Activated T-cell treated with anti-CD3 and anti-CD28 coated beads for 1 hour (primary cell): ENCODE measurements at places on chromosomes 5 and 9.

GRCh38 chr9:2159521-2160454, 144.6 kb downstream of the SMARCA2 start:
- DNase-seq: no peak

GRCh38 chr5:154698763-154699162, 56.4 kb upstream of the LARP1 start:
- DNase-seq: no peak

DNA sequence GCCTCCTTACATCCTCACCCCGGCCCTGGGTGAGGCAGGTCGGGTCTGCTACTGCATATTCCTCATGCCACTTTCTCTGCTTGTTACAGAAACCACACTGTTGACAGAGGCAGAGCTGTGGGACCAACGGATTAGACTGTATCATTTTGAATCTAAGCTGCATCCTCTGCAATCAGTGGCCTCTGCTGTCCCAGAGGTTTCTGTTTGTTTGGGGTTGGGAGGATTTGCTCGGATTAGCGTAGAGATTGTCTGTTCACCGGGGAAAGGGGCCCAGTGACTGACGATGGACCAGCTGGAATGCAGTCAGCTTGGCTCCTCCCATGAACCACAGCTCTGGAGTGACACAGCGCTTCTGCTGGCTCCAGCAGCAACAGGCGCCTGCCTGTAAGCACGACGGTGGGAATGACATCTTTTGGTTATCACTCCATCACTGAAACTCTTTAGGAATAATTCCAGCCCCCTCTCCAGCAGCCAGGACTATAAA, 37.3 kb upstream of the ADRA1B start:
- DNase-seq: no peak

DNA sequence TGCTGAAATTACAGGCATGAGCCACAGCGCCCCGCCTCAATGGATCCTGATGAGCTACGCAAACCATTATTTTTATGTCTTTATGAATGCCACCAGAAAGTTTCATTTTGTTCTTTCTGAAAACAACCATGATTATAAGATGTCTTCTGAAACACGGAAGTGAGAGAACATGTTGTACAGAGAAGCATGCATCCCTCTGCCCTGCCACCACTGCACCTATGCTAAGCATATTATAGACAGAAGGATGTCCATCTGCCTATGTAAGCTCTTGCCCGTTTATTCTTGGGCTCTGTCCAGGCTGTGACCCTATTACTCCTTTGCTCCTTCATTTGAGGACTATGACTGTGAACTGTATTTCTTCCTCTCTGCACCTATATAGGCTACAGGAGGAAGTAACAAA, 74.3 kb downstream of the GRAMD2B start:
- no peak for DNase-seq

GRCh38 chr5:113060408-113061025, 83.9 kb downstream of the DCP2 start:
- no peak for DNase-seq

GRCh38 chr5:90368454-90369246, 40.9 kb downstream of the CETN3 start:
- no peak for DNase-seq

- DNase-seq: no peak
These were observed 67.3 kb upstream of the RXRA start for GRCh38 chr9:134258828-134259546.

GRCh38 chr9:132708769-132709430, 38.6 kb downstream of the GTF3C4 start:
- DNase-seq: no peak

- DNase-seq: no peak
These were observed 67.5 kb downstream of the SEMA6A start for GRCh38 chr5:116507051-116507537.

GRCh38 chr5:154917757-154918156, 20.3 kb downstream of the GEMIN5 start:
- no peak for DNase-seq

- no peak for DNase-seq
These were observed 404.9 kb upstream of the FAM174A start for GRCh38 chr5:100130307-100130706.

- DNase-seq: no peak
These were observed 18.2 kb upstream of the STK32A start for GRCh38 chr5:147216552-147217154.

- peak; percentile 9 for DNase-seq
These were observed 496 bp downstream of the MAPK9 start for GRCh38 chr5:180291234-180291940.

DNA sequence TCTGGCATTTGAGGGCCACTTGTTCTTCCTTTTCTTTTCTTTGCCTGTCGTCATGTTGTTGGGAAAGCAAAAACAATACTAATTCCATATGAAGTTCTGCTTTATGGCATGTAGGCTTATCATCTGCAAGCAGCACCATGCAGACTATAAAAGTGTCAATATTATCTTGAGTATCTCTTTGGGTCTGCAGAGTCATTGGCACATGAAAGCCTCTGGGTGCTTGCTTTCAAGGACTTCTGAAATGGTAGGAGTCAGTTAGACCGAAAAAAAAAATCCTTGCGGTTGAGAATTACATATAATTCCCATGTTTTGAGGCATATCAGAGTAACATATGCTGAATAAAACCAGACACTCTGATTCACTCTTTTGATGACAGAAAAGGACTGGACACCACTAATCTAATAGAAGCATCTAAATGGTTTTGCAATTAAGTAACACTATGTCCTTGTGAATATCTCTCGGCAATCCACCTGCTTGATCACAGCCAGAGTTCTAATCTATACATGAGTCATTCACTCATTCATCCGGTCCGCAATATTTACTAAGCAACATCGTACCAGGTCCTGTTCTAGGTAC, 44.4 kb downstream of the GNAQ start:
- DNase-seq: no peak

GRCh38 chr9:110141227-110141793, 66.6 kb downstream of the C9orf152 start:
- DNase-seq: no peak

DNA sequence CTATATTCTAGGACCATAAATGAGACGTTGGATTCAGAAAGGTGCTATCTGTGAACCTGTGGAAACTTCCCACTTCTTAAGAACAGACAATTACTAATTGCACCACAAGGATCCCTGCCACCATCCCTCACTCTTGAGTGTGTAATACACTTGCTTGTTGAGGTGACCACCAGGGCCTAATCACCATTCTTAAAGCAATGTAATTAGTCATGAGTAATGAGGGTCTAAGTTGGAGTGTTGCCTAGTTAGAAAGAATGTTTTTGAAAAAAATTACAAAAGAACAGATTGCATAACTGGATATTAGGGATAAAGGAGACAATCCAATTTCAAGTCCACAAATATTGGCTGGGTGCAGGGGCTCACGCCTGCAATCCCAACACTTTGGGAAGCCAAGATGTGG, 56.9 kb upstream of the TRIO start:
- no peak for DNase-seq

DNA sequence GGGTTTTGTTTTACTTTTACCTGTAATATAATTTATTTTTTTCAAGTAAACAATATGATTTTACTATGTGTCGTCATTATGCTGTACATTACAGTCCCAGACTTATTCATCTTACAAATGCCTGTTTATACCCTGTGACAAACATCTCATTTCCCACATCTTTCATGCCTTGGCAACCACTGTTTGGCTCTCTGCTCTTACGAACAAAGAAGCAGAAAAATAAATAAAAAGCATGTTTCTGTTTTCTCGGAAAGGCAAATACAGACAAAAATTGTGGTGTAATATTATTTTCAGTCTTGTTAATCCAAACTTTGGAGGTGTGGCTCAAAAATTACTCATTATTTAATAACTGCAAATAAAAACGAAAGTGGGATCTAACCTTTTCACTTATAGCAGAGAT, 393.0 kb downstream of the CDH12 start:
- no peak for DNase-seq

DNA sequence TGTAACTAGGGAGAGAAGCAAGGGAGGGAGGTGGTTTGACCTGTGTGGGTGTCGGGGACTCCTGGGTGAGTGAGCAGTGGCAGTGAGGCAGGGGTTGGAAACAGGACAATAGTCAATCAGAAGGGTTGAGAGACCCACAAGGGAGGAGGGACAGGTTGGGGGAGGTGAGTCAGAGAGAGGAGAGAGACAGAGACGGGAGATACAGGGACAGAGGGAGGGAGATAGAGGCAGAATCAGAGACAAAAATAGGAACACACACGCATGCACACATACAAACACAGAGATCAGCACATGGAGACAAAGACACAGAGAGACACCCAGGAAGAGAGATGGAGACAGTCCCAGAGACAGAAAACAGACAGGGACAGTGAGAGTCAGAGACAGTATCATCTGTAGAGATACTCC, 39.3 kb upstream of the PTGS1 start:
- no peak for DNase-seq

DNA sequence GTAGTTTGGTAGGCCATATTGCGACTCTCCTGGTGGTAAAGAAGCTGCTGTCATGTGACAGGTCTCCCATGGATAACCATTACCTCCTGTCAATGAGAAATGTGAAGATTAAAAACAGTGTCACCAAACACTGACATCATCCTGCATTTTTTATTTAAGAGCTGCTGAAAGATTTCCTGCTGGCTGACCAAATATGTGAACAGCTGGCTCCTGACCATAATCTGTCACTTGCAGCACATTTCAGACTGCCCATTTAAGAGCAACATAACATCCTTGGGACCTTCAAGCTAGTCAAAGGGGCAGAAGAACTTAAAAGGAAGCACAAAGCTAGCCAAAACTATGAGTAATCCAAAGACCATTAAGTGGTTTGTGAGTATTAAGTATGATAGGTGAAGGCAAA, 288.0 kb downstream of the IZUMO3 start:
- no peak for DNase-seq

GRCh38 chr9:23723672-23724071, 102.4 kb downstream of the ELAVL2 start:
- DNase-seq: no peak

DNA sequence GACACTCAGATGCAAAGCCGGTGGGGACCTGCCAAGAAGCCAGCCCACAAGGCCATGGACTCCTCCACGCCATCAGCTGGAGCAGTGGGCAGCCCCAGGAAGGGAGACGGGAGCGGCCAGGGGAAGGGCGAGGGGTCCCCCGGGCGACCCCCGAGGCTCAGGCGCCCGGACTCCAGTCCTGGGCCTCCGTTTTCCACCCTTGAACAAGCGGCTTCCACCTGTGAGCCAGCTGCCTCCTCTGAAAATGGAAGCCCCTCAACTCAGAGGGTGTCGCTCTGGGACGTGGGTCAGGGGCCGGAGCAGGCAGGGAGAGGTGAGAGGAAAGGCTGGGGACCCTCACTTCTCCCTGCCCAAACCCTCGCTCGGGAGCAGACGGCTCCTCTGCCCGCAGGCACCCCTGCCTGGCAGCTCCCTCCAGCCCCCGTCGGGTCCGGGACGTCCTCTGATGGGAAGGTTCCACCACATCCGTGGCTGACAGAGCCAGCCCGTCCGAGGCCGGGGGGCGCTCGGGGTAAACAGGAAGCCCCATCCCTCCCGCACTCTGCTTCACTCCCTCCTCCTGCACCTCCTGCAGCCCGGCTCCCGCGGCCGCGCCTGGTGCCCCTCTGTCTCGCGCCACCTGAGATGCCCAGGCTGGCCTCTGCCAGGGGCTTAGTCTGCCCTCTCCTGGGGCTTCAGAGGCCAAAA, 3.7 kb upstream of the EGFL7 start:
- DNase-seq: no peak

- DNase-seq: no peak
These were observed 64.6 kb upstream of the GRIA1 start for GRCh38 chr5:153425914-153426313.

DNA sequence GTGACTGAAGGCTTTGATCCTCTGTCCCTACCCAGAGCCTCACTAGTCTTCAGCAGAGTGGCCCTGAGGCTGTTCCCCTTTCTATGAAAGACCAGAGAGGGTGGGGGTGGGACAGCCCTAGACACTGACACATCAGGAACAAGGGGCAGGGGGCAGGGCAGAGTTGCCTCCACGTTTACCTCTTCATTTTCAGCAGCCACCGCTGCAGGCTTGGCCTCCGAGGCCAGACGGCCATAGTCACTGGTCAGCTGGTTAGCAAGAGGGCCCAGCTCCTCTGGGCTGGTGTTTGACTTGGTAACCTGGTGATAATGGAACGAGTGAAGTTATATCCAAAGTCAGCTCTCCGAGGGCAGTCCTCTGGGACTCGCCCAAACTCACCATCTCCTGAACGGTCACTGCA, 15.6 kb upstream of the TPM2 start:
- no peak for DNase-seq

- no peak for DNase-seq
These were observed 97.5 kb downstream of the RFK start for GRCh38 chr9:76296561-76297310.

GRCh38 chr5:30063503-30063902, 1130.0 kb upstream of the CDH6 start:
- no peak for DNase-seq

DNA sequence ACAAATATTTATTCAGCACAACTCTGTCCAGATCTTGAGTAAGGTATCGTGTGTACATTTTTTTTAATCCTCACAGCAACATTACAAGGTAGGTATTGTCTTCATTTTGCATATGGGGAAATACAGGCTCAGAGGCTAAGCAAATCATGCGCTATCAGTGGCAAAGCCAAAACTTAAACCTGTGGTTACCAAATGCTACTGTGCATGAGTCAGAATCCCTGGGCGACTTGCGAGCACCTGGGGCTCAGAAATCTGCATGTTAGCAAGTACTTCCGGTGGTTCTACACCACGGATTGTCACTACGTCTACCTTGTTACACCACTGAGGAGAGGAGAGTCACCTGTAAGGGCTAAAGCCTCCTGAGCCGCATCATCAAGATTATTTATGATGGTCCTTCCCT, 21.3 kb downstream of the C5orf58 start:
- peak; percentile 51 for DNase-seq

GRCh38 chr9:124511891-124512805, 4.9 kb upstream of the NR5A1 start:
- DNase-seq: no peak

GRCh38 chr9:88018101-88018500, 43.8 kb upstream of the CDK20 start:
- no peak for DNase-seq

- DNase-seq: no peak
These were observed 178.2 kb downstream of the ROR2 start for GRCh38 chr9:91771864-91772263.

DNA sequence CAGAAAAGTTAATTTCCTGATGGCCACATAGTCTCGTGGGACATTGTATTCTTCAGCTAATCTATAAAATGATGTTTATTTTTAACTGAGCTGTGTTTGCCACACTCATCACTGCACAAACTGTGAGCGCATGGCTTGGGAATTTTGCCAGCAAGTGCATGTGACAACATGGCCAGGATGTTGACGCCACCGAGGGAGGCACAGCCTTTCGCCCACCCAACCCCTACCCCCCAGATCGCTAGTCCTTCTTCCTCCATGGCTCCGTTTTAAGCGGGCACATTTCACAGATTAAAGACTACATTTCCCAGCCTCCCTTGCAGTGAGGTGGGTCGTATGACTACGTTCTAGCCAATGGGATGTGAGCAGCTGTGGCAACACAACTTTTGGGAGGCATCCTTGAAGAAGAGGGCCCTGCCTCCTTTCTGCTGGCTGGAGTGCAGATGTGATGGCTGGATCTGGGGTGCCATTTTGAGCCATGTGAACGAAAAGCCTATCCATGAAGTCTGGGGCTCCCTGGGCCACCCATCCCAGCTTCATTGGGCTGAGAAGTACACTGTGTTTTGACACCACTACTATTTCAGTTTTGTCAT, 7.9 kb downstream of the NRARP start:
- no peak for DNase-seq

- DNase-seq: no peak
These were observed 32.2 kb upstream of the ENHO start for GRCh38 chr9:34555002-34555348.

GRCh38 chr5:147760086-147760875, 22.2 kb downstream of the JAKMIP2 start:
- DNase-seq: no peak
